ENCODE measurements at places on chromosomes 12 and 14.

- DNase-seq, result no peak
Measured at GRCh38 chr14:72774894-72775620, 118.8 kb downstream of the DPF3 start.

- DNase-seq, result no peak
Measured at GRCh38 chr12:19800884-19801283, 361.6 kb downstream of the AEBP2 start.

DNA sequence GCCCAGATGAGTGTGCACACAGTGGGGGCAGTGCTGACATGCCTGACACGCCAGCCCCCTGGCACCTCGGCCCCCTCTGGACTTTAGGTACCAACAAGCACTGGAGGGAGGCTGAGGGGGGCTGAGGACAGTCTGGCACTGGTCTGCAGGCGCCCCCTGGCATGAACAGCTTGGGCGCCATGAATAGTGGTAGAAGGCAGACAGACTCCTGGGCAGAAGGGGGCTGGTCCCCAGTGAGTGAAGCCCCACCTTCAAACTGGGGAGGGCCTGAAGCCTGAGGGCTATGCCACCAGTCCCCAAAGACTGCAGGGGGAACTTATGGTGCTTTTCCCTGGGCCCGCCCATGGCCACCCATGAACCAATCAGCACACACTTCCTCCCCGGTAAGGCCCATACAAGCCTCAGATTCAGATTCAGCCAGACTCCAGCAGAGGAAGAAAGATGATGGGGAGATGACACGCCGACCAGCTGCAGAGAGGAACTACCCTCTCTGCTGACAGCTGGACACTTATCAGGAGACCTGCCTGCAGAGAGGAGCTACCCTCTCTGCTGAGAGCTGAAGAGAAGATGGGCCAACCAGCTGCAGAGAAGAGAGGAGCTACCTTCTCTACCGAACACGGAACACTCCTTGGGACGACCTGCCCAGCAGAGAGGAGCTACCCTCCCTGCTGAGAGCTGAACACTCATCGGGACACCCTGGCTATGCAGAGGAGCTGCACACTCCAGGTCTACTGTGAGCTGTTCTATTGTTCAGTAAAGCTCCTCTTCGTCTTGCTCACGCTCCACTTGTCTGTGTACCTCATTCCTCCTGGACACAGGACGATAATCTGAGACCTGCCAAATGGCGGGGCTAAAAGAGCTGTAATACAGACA, 324.5 kb downstream of the PCNX1 start:
- DNase-seq, result no peak

GRCh38 chr12:1305791-1306500, 288.4 kb downstream of the FBXL14 start:
- DNase-seq, result no peak

GRCh38 chr14:68145539-68145938, 326.0 kb downstream of the RAD51B start:
- no peak for DNase-seq
